ENCODE measurements at places on chromosomes 12 and 14. TPM values are rescaled to one million over a fixed set of nuclear protein-coding genes. Genes with fewer than 3 reads are reported as not detected.

Gene ADAM21
- total RNA-seq: 0.88 TPM

Gene SLC8A3
- not detected for total RNA-seq

Gene CFAP73
- total RNA-seq: not detected

Gene SLC7A8
- 5.6 TPM for total RNA-seq

Gene NPFF
- total RNA-seq: not detected

Gene OR9K2
- total RNA-seq: not detected

Gene C12orf60
- total RNA-seq: 2.8 TPM

Gene RND1
- total RNA-seq: 0.06 TPM

Gene SLCO1C1
- not detected for total RNA-seq

Gene PRR4
- total RNA-seq: 0.87 TPM

Gene CCDC88C
- total RNA-seq: 2.4 TPM

Gene SOAT2
- 0.06 TPM for total RNA-seq

Gene CLEC4D
- not detected for total RNA-seq

Gene HOXC6
- 0.27 TPM for total RNA-seq

Gene ITGB7
- 0.39 TPM for total RNA-seq

Gene RARG
- total RNA-seq: 24.2 TPM

Gene KRT2
- total RNA-seq: 0.53 TPM

Gene BMAL2
- total RNA-seq: 14.7 TPM

Gene PGF
- 2.6 TPM for total RNA-seq

Gene SDS
- not detected for total RNA-seq

Gene MANSC4
- total RNA-seq: not detected

All from H4 (cell line).